ENCODE measurements at places on chromosomes 2 and 18.

DNA sequence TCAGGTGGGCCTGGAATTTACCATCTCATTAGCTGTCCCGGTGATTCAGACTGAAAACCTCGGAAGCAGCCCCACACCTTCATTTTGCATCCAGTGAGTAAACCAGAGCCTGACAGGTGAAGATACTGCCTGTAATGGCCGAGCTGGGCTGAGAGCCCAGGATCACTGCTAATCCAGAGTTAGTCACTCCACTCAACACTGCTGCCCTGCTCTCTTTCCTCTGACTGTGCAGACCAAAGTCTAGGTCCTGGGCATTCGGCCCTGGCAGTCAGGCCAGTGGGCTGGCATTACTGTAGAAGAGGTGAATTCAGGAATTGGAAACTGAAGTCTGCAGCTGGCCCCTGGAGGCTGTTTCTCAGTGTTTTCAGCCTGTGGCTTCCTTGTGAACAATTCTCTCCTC, 44.3 kb downstream of the TMEM17 start:
- peak; percentile 70 for DNase-seq

DNA sequence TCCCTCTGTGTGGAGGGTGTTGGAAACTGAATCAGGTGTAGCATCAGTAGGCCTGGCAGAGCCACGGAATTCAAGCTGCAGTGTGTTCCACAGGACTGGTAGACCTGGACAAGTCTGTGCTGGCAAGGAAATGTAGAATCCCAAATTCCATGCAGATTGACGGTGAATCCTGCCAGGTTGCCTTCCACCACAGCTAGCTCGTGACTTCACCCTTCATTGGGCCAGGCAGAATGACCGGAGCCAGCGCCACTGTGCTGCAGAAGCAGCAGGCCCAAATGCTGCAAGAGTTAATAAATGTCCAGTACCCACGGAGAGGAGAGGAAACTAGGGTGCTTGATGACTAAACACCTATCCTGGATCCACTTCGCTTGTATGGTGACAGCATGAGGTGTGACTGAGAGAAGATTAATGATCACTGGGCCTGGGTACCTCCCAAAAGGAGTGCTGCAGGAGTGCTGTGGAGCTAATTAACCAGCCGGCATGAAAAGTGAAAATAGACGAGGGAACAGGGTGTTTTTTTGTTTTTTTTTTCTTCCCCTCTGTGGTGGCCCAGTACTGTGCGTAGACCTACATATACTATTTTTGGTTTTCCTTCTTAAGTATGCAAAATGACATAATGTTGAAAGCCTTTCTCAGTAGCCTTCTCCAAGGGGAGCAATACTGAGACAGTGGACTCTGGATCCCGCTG, 122.2 kb downstream of the TANC1 start:
- DNase-seq: peak; percentile 70

DNA sequence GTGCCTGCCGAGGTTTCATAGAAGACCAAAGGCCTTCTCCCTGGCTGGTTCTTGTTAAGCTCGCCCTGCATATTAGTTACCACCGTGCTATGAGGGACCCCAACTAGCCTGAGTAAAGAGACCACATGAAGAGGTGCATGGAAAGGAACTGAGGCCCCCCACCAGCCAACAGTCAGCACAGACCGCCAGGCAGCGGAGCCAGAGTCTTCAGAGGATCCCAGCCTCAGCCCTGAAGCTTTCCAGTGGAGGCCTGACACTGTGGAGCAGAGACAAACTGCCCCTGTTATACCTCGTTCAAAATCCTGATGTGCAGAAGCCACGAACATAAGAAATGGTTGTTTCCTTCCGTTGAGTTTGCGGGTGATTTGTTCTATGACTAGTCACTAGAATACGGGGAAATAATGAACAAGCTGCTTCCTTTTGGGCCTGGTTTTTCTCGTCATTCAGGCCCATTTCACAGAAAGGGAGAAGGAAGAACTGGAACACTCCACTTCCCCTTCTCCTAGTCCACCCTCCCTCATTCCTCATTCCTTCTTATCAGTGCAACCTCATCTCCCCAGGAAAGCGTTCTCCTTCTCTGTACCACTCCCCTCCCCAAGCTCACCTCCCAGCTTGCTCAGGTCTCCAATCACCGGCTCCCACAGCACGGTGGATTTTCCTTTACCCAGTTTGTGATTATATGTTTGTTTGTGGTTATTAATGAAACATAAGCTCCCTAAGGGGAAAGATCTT, 3.0 kb upstream of the GLI2 start:
- no peak for DNase-seq

DNA sequence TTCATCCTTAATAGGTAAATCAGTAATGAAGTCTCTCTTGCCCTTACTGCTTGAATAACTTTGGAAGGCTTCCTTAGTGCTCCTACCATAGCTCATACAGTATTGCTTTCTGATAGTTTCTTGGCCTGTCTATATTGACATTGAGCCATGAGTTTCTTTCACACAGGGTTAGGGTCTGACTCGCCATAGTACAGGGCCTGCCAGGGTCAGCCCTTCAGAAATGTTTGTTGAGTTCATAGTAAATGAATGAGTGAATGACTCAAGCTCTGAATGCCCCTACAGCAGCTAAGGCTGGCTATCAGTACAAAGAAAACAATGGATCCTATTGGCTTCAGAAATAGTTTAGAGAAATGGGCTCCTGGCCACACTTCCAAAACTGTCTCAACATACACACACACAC, 65.0 kb upstream of the LRATD1 start:
- DNase-seq: peak; percentile 14

GRCh38 chr2:222287862-222288479, 10.8 kb downstream of the PAX3 start:
- no peak for DNase-seq

DNA sequence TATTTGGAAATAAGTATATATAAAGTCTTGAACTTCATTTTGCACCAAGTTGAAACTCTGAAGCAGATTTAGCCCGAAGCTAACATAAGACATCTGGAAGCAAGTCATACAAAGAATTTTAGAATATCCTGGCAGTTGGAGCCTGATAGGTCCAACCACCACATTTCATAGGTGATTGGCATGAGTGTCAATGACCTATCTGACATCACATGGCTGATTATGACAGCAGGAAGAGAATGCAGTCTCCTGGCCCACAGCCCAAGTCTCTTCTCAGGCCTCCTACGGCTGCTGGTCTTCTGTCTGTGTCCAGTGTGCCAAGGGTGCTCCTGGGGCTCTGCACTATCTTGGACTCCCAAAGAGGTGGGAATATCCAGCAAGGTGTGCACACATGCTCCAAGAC, 325.7 kb upstream of the ACVR2A start:
- no peak for DNase-seq

GRCh38 chr2:219526320-219527075, 12.2 kb downstream of the ASIC4 start:
- no peak for DNase-seq

DNA sequence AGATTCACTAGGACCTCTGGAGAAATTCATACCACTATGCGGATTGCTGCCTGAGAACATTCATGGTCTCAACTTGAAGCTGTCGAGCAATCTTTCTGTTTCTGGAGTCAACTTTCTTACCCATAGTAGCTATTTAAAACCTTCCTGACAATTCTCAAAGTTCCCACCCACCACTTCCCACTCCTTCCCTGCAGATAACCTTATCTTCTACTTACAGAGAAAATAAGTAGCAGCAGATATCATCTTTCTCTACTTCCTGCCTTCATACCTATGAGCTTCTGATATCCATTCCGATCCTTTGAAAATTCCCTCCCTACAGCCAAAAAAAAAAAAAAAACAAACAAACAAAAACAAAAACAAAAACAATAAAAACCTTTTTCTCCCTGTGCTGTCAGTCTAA, 81.2 kb upstream of the CYRIA start:
- DNase-seq: no peak

- no peak for DNase-seq
Observed at GRCh38 chr2:44367591-44367990, 5.8 kb downstream of the CAMKMT start.

DNA sequence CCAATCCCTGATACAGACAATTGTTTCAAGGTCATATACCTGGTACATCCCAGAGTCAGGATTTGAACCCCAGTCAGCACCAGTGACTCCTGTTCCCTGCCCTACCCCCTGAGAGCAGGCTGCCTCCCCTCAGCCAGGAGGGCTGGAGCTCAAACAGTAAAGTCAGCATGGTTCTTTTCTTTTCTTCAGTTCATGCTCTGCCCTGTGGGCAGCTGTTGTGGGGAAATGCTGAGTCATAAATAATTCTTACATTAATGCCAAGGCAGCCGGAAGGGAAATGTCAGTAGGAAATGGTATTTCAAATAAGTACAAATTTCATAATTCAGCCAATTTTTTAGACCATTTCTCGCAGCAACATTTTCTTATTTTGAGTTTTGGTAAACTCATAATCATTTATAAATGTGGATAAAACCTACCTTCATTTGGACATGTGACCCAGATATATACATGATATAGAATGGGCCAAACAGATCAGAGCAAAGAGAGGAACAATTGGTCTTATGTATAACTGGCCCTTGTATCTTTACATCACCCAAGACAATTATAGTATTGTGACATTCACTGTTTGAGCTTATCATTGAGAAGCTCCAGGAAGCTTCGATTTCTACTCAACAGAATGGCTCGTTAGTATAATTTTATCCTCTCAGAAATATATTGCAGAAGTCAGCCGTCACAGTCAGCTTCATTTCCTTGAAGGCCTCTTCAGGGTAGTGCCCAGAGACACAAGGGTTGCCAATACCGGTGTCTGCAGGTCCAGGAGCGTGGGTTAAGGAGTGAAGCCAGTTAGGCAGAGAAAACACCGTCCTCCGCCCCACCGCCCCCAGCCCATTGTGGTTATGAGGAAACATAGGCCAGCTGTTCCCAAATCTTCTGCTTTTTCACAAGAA, 28.0 kb upstream of the SCYGR1 start:
- DNase-seq: peak; percentile 71

DNA sequence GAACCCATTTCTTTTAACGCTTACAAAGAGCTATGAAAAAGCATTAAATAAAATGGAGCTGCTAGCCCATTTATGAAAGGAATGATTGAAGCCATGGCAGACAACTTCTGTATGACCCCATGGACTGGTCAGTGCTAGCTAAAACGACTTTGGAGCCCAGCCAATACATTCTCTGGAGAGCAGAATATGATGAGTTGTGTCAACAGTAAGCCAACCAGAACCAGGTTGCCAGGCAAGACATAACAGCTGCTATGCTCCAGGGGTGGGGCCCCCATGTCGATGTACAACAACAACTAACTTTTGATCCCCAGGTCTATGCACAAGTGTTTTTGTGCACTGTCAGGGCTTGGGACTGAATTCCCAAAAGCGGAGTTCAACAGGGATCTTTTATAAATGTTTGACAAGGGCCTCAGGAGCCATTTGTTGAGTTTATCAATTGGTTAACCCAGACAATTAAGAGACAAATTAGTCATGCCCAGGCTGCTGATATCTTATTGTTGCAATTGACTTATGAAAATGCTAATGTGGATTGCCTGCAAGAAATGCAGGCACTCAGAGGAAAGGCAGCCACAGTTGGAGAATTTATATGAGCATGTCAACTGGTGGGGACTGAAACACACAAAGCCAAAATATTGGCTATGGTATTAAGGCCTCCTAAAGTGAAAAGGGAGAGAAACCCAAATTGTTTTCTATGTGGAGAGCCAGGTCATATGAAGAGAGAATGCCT, 64.6 kb upstream of the MYO3B start:
- DNase-seq: no peak

GRCh38 chr2:172012677-172013391, 13.1 kb downstream of the METAP1D start:
- no peak for DNase-seq

GRCh38 chr2:10324095-10324832, 21.6 kb downstream of the HPCAL1 start:
- DNase-seq: no peak

DNA sequence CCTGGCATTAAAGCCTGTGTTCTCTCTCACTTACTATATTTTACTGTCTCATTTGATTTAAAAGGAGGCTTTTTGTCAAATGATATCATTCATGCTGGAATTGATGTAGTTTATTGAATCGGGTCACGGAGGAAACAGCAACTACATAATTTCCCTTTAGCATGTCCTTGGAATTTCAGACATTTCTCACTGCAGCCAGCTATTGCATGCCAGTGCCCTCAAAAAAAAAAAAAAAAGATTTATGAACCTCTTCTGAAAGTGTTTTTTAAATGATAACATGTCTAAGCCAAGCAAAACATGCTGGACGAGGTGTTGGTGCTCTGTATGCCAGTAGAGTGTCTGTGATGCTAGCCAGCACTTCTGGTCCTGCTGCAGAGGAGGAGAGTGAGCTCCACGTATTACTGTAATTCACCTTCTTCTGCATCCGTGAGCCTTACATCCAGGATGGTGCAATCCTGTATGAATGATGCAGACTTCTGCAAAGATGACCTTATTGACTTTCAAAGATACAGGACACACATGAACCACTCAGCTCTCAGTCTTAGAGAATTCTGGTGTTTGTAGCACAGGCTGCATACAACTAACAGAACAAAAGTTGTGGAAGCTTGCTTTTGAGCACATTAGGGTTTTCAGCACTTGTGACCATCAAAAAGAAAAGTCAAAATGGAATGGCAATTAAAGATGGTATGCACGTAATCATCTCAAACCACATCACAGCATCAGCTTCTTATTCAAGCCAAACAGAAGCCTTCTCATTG, 31.1 kb downstream of the UGP2 start:
- DNase-seq: no peak

DNA sequence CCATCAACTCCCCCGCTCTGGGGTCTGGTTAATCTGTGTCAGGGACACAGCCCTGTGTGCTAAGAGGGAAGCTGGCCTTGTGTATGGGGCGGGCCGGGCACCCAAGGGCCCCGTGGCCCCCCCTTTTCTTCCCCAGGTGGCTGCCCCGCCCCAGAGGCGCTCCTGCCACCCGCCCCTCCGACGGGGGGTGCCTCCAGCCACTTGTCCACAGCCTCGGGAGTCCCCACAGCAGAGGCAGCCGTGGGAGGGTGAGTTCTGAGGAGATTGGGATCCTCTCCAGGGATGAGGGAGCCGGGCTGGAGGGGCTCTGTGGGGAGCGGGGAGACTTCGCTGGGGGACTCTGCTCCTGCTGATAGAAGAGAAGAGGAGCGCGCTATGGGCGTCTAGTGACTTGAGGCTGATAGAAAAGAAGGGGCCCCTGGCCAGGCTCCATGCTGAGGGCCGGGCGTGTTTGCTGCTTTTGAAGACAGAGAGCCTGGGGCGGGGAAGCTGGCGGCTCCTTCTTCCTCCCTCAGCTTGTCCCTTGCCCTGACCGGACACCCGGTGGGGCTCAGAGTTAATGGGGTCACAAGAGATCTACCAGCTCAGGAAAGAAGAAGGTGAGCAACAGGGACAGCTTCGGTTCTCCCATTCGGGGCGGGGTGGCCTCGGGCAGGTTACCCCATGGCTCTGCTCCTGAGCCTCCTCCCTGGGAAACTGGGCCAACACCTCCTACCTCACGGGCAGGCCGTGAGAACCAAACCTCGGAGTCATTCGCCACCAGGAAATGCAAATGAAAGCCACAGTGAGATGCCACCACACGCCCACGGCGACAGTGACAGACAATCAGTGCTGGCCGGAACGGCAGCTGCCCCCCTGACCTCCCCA, 89.4 kb upstream of the TAF1B start:
- no peak for DNase-seq
